Stimulated activated CD4-positive, alpha-beta T cell treated with anti-CD3 and anti-CD28 coated beads, TNF-alpha, amount 100 ng/mL, for 1 hour (primary cell): ENCODE measurements at places on chromosomes 2 and 18.

DNA sequence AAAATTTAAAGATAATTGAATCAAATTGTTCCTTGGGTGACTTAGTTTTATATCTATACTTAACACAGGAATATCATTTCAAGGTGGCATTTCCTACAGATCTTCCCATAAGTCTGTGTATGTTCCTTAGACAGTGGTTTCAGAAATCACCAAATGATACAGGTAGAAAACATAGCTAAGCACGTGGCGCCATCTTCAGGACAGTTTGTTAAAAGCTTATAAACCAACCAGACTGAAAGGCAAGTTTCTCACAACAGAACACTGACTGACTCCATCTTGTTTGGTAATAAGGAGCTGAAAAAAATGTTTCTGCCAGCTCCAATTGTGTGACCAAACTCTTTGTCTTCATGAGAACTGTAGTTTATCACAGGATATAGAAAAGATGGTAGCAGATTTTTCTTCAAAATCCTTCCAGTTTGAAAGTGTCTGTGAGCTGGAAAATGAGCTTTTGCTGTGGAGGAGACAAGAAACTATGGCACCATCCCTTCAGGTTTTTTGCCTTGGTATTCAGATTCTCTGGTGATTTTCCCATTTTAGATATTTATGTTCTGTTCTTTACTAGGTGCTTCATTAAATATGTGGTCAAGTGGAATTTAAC is 34.8 kb upstream of the NEUROD1 start:
- peak; percentile 35 for DNase-seq

DNA sequence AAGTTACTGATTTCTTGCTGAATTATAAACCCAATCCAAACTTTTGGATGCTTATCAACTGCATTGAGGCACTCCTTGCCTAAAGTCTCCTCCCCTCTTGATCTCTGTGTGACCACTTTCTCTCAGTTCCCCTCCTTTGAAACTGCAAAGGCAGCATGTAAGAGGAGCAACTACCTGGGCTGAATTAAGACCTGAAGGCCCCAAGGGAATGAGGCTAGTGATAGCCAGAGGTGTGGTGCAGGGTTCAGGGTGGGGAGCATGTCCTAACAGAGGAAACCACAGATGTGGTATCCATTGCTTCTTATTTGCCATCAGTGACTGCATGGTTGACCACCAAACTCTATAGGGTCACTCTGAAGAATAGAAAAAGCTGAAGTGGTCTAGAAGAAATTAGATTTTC is 557.9 kb downstream of the TNS1 start:
- DNase-seq: no peak

GRCh38 chr2:199602896-199603717 is 145.4 kb upstream of the SATB2 start:
- no peak for DNase-seq

DNA sequence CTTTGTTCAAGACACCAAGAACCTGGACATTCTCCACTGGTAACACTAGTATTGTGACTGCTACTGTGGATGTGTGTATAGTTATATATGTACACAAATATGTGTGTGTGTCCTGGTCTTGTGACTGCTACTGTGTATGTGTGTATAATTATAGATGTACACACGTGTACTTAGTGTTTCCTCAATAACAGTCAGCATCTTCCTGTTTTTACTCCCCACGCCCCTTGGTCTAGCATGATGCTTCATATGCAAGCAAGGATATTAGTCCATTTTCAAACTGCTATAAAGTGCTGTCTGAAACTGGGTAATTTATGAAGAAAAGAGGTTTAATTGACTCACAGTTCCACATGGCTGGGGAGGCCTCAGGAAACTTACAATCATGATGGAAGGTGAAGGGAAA is 802.7 kb downstream of the RNF144A start:
- no peak for DNase-seq

- no peak for DNase-seq
These were observed 90.1 kb upstream of the SMAD2 start for GRCh38 chr18:48020337-48021250.
